ENCODE measurements at places on chromosomes 12 and 14.

- DNase-seq = no peak
These were observed 16.4 kb upstream of the LMO3 start for GRCh38 chr12:16622338-16622737.

DNA sequence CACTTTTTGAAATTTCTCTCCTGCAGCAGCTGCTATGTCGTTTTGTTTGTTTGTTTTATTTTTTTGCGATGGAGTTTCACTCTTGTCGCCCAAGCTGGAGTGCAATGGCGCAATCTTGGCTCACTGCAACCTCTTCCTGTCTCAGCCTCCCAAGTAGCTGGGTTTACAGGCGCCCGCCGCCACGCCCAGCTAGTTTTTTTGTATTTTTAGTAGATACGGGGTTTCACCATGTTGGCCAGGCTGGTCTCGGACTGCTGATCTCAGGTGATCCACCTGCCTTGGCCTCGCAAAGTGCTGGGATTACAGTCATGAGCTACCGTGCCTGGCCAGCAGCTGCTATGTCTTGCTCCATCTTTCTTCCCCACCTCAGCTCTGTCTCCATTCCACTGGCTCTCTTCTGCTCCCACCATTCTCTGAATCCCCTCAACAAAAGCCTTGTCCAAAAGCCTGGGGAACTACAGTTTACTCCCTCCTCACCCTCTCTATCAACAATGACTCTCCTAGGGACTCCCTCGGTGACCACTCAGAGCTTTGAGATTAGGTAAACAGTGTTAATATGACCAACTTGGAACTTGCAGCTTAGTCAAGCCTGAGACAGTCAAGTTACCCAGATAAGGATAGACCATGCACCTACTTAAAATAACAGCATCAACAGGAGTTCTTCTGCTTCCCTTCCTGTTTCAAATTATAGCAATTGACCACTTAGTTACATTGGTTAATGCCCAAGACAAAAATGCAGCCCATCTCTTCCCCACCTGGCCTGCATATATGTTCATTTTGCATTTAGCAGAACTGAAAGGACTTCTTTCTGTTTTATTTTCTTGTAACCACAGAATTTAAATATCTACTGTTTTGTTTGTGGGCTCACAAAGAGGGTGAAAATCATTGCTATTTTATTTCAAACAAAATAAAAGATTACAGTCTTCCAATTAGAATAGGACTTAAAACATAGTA, 189.0 kb upstream of the AMIGO2 start:
- DNase-seq = peak; percentile 23

- DNase-seq = no peak
These were observed 169.9 kb downstream of the CRADD start for GRCh38 chr12:93846936-93847516.

DNA sequence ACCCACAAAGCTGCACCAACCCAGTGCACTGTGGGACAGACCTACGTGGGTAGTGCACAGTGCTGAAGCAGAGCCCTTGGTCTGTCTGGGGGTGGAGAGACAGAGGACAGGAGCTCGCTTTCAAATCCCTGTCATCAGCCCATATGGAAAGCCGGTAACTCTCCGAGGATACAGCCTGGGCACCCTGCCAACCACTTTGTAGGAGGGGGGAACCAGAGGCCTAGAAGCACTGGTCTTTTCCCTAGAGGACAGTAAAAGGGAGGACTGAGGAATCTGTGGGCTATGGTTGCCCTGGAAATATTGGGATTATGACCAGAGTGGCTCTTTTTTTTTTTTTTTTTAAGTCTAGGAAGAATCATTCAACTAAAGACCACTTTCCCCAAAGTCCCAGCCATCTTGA, 74.3 kb downstream of the MAP3K9 start:
- no peak for DNase-seq

All from IMR-90 (cell line).